ELR (cell line): ENCODE measurements at places on chromosomes 2 and 18.

- DNase-seq, result no peak
Observed at GRCh38 chr2:232341061-232341738, 37.4 kb upstream of the ALPP start.

DNA sequence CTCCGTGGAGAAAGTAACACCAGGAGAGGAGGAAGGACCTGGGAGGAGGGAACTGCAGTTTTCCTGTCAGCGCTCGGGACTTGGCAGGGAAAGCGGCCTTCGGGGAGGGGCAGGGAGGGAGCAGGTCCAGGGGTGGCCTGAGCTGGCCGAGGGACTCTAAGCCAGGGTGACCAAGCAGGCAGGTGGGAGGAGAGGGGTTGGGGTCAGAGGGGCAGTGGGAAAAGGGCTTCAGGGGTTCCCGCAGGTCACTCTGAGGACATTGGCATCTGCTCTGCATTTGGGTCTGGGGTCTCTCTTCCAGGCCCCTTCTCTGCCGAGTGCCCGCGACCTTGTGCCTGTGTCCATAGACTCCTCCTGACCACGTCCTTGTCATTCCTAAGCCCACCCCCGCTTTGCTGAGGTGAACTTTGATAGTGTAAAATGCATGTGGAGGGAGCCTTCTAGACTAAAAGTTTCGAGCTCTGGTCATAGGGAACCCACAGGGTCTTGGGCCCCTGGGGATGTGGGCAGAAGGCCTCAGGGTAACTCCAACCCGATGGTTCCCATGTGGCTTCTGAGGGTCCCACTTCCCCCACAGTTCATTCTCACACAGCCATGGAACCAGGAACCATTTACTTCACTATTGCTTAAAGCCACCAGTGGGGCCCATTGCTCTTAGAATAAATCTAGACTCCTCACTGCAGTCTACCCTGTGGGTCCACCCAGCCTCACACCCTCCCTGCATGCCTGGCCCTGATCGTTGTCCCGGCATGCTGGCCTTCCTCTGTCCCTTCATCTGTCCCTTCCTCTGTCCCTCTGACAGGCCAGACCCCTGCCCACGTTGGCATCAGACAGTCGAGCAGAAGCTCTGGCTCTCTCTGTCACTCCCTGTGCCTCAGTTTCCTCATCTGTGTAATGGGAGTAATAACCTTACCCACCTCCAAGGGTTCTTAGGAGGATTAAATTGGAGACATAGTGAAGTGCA is 229.2 kb downstream of the SEPTIN10 start:
- DNase-seq, result no peak

- peak; percentile 62 for DNase-seq
Observed at GRCh38 chr2:63888490-63889402, 47.0 kb downstream of the UGP2 start.

DNA sequence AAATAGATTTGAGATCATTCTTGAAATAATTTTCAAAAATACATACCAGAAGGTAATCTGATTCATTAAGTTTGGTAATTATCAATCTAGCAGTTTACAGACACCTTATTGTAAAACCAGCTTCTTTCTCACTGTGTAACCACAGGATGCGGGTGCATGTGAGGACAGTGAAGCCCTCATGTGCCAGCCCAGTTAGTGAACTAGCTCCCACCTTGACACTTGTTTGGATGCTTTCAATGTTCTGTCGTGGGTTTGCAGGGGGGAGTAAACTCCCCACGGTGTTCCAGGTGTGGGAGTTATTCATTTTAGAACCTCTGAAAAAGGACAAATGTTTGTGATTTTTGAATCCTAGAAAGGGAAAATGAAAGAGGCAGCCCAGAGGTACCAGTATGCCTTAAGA is 59.0 kb downstream of the WDSUB1 start:
- no peak for DNase-seq

GRCh38 chr2:211766689-211767088 is 771.9 kb downstream of the ERBB4 start:
- no peak for DNase-seq

DNA sequence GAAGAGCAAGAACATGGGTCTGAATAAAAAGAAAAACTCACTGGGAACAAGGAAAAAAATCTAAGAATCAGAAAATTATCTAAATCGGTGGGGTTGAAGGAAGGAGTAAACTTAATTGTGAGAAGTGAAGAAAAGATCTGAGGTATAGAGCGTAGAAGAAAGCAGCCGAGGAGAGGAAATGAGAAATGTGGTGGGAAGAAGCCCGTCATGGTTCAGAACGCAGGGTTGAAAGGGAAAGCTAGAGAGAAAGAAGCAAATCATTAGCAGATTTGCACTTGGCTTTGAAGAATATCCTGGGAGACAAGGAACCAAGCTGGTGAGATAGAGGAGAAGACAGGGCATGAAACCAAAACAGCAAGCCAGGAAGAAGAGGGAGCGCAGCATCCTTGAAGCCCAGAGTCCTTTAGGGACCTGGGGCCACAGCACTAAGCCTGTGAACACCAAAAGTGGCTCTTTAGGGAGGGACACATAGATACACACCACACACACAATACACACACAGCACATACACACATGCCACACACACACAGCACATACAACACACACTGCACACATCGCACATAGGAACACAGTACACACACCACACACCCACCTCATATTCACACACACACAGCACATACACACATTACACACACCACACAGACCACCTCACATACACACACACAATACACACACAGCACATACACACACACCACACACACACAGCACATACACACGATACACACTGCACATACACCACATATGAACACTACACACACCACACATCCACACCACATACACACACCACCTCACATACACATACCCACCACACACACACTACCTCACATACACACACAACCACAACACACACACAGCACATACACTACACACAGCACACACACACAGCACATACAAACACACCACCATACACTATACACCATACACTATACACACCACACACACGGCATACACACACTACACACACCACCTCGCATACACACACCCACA is 274.6 kb downstream of the ETAA1 start:
- no peak for DNase-seq

GRCh38 chr2:33521791-33522281 is 45.4 kb downstream of the RASGRP3 start:
- no peak for DNase-seq
